ENCODE measurements at places on chromosomes 13 and 19.
A peak's percentile ranks its signal among the peaks of the same experiment; 100 is the strongest.

DNA sequence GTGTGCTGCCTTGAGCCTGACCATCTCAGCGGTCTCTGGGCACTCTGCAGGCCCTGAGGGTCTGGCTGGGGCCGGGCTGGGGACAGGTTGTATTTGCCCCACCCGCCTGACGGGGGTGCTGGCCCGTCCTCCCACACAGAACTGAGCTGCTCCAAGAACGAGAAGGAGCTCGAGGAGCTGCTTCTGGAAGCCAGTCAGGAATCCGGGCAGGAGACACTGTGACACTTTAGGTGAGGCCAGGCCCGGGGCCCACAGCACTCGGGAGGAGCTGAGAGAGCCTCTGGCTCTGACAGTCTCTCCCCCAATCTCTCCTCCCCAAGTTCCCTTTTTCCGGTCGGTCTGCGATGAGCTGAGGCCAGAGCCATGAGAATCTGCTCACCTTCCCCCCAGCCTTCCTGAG lies 14.5 kb downstream of the NKPD1 start:
- no peak for DNase-seq

DNA sequence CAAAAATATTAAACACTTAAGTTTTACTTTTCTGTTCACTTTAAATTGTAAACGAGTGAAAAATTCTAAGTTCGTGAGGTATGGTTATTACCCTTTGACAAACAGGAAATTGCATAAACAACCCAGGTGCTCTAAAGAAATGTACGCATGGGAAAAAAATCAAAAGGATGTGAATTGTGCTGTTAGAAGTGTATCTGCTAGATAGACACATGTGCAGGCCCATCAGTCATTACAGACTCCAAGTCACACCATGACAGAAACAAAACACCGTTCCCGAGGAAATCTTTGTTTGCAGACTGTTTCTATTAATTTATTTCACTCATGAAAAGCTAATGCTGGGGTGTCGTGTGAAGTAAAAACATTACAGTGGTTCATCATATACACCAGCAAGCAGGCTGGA lies 17.0 kb upstream of the DOCK9 start:
- no peak for DNase-seq

- DNase-seq = no peak
Observed at GRCh38 chr13:41461527-41462139, 4.3 kb downstream of the RGCC start.

- no peak for DNase-seq
Observed at GRCh38 chr19:15935167-15935702, 906 bp upstream of the CYP4F11 start.

- DNase-seq = peak; percentile 19
Observed at GRCh38 chr19:39199025-39199424, 2.3 kb downstream of the NCCRP1 start.

- no peak for DNase-seq
Observed at GRCh38 chr13:113371061-113371460, 7.1 kb upstream of the GRTP1 start.

DNA sequence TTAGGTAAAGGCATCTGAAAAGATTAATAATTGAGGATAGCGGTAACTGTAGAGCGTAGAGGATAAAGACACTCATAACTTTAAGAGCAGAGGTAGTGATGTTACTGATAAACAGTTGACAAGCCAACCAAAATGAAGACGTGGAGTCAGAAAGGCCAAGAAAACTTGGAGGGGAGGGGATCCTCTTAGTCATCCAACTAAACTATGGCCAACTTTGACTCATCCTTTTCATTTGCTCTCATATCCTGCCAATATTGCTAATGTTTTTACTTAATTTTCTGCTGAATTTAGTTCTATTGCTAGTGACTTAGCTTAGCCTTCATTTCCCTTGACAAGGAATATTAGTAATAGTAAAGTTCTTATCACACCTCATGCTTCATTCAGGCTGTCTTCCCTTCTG lies 13.4 kb downstream of the ITGBL1 start:
- no peak for DNase-seq

GRCh38 chr13:109803825-109804224 lies 17.4 kb upstream of the IRS2 start:
- DNase-seq = no peak

DNA sequence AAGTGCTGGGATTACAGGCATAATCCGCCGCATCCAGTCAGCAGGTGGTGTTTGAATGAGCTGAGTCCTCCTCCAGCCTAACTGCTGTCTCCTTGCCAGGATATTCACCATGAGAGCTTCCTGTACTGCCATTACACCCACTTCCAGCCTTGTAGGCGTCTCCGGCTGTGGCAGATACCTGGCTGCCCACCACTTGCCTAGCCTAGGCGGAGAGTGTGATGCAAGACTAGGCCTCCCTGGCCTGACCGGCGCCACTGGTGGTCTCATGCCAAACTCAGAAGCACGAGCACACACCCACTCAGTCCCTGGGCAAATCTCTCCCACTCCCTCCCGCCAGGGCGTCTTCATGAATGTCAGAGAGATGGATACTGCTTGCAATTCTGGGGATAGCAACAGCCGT lies 16.6 kb downstream of the IL12RB1 start:
- peak; percentile 66 for DNase-seq

GRCh38 chr19:18280247-18281081 lies 958 bp downstream of the JUND start:
- DNase-seq = peak; percentile 58

DNA sequence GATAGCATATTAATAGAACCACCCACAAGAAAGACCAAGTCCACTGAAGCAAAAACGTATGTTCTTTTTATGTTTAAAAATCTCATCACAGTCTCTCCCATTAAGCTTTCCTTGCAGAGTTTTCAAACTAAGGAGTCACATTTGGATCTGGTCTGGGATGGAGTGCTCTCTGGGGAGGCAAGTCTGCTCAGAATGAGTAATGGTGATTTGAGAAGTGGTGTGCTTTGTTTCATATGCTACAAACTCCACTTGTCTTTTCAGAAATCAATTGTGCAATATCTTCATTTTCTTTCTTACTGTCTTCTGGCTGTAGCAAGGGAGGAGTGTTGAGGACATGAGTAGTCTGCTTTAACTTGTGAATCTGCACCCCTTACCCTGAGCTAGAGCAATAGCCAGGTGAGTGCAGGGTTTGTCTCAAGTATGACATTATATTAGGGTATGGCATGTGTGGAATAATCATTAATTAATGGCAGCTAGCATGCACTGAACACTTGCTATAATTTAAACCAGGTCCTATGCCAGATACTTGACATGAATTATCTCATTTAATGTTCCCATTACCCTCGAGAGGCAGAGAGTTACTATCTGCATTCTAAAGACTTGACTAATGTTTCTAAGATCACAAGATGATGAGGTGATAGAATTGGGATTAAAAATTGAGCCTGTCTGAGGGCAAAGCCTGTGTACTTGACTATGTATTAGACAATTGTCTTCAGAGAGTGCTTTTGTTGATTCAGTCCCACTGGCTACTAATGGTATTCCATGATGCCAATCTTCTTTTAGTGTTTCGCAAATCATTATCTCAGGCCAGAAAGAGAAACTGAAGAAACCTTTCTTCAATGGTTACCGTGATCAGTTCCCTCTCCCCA lies 171.8 kb downstream of the GPC6 start:
- DNase-seq = no peak

DNA sequence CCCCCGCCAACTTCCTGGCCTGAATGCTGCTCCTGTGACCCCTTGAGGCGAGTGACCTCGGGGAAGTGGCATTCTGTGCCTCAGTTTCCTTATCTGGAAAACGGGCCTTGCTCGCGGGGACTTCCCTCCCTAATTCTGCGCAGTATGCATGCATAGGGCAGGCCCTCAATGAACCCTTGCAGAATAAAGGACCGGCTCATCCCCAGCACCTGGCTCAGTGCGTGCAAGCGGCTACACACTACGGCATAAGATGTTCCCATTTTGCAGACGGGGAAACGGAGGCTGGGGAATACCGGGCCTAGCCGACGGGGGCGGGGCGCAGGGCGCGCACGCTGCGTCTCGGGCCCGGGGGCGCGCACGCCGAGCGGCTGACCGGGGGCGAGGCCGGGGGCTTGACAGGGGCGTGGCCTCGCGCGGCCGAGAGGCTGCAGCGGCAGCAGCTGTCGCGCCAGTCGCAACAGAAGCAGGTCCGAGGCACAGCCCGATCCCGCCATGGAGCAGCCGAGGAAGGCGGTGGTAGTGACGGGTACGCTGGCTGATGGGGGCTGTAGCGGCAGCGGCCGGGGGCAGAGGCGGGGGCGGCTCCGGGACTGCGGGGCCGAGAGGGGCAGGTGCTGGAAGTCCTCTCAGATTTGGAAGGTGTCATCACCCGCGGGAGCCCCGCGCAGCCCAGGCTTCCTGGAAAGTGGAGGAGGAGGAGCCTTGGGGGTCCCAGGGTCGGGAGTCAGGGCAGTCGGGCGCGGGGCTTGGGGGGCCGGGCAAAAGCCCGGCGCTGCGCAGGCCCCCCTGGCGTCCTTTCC lies at the start of gene PGPEP1:
Gene PGPEP1 (plus strand): TSS at position 409 of the 800 bp plus-strand sequence. CDS start 84 bp downstream, at position 493.
- no peak for DNase-seq

DNA sequence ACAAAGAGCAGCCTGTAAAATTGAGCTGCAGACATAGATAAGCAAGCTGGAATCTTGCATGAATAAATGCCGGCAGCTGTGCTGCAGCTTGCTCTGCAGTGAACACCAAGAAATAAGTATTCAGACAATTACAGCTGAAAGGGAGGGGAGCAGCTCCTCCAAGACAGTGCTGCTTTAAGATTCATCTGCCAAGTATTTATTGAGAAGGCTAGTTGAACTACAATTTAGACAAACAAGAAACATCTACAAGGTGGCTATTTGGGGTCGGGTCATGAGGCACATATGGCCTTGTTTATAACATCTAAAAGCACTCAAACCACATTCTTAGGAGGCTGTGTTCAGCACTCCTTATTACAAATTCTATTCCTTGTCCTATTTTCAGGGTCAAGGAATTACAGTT lies 34.9 kb downstream of the ZNF726 start:
- no peak for DNase-seq

DNA sequence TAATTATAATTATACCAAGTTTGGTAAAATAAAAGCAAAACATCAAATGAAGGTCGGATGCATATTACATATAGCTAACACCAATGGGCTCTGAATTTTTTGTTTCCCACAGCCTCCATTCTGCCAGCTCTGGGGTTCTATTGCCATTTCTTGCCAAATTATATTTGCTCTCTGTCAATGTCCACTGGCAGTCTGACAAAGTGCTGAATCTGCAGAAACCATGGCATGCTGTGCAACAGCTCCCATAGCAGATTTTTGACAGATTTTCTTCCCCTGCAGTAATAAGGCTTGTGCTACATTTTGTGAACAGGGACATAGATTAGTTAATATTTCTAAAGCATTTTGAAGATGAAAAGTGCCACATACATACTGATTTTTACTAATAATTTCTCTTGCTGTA lies 1102.1 kb downstream of the DIAPH3 start:
- no peak for DNase-seq

DNA sequence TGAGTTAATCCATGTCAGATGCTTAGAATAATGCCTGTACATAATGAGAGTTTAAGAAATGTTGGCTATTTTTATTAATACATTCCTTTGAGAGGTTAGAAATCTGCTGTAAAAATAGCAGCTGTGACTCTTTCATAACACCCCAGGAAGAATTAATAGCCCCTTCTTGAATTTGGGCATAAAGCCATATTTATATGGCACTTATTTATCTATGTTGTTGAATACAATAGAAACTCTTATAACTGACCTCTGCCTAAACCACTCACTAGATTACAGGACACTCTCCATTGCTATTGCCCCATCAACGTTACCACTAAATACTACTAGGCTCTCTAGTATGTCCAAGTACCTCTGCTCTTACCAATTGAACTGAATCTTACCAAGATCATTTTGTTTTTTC lies 16.3 kb downstream of the NEK5 start:
- no peak for DNase-seq

- peak; percentile 43 for DNase-seq
Observed at GRCh38 chr19:47247308-47247990, 8.9 kb upstream of the CCDC9 start.

GRCh38 chr19:55661826-55662225 lies 7.0 kb downstream of the U2AF2 start:
- no peak for DNase-seq

- no peak for DNase-seq
Observed at GRCh38 chr19:47435196-47435595, 15.9 kb upstream of the MEIS3 start.

- no peak for DNase-seq
Observed at GRCh38 chr19:49655570-49656455, 9.8 kb downstream of the IRF3 start.

GRCh38 chr13:79226938-79227337 lies 179.1 kb downstream of the RBM26 start:
- DNase-seq = no peak

DNA sequence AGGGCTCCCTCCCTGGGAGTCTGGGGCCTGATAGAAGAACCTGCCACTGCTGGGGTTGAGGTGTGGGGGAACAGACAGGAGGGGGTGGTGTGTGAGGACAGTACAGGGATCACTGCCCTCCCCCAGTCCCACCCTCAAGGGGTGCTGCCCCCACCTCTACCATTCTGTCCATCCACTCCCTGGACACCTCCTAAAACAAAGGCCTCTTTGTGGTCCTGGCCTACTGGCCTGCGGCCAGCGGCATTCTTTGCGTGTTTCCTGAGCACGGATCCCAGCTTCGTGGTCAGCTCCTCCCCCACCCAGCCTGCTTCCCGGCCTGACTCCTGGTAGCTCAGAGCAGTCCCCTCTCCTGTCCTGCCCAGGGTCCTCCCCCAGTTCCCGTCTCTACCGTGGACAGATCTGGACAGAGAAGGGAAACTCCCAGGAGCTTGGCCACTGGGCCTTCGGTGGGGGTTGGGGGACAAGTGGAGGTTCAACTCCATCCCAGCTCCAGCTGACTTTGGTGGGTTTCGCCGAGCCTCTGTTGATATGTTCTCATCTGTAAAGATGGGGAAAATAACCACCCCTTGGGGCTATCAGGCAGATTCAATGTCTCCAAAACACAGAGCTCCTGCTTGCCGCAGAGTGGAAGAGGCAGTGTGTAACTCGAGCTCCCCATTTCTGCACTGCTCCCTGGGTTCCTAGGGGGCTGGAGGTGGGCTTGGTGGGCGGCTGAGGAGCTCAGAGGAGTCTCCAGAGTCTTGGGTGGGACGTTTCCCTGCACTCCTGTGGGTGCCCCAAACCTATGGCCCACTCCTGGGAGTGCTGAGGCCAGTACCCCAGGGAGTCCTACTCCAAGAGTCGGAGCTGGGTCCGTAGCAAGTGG lies 48.7 kb downstream of the LYL1 start:
- peak; percentile 31 for DNase-seq

DNA sequence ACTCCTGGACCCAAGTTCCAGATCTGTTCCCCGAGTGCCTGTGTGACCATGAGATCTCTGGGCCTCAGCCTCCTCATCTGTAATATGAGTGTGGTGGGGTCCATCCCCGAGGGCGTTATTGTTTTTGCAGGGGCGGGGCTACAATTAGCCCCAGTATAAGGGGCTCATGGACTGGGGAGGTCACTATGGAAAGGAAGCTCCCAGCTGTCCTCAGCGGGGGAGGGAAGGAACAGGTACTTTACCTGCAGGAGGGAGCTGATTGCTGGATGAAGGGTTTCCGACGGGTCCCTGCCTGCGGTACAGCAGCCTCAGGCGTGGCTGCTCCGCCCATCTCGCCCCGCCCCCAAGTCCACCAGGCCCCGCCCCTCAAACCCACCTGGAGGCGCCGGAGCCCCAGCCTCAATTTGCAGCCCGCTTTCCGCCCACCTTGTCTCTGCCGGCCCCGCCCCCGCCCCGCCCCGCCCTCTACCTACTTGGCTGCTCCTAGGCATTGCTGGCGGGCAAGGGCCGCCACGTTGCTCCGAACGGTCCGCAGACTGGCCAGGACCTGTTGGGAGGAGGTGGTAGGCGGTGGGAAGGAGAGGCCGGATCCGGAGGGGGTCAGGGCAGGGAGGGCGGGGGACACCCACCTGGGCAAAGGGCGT lies 5.5 kb downstream of the PDE4C start:
- DNase-seq = no peak

- DNase-seq = no peak
Observed at GRCh38 chr13:99360696-99361095, 53.5 kb upstream of the GPR183 start.

- DNase-seq = no peak
Observed at GRCh38 chr13:20566468-20566897, 474 bp upstream of the IFT88 start.

Data from amygdala (tissue), 56 donors.